ENCODE measurements at places on chromosomes 6 and 20.

DNA sequence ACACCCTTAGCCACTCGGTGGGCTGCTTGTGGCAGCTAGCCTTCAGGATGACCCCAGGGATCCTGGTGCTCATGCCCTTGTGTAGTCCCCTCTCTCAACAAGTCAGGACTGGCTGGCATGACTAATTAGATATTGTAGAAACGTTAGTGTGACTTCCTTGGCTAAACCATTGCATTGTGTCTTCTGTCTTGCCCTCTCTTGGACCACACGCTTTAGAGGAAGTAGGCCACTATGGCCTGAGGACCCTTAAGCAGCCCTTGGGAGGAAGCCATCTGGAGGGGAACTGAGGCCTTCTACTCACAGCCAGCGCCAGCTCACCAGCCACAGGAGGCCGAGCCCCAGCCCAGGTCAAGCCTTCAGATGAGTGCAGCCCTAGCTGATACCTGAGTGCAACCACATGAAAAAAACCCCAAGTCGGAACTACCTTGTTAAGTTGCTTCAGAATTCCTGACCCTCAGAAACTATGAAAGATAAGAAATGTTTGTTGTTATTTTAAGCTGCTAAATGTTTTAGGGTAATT is 10.1 kb downstream of the ANGPT4 start:
- DNase-seq, result no peak

DNA sequence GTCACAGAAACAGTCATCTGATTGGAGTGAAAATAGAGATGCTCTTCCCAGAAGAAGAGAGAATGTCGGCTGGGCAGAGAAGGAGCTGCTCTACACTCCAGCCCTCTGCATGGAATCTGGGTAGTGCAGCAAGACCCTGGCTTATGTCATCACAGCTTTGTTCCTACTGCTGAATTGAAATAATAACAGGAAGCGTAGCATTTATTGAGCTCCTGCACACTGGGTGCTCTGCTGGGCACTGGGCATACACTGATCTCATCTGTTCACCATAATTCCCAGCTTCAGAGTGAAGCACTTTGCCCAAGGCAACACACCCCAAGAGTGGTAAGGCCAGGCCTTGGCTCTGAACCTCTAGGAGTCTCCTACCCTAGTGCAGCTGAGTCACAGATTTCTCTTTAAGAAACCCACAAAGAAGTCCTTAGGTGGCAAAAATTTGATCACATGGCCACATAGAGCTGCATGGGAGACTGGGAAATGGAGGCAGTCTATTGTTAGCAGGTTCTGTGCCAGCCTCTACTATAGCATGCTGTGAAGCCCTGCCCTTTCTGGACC is 3.9 kb upstream of the SDCBP2 start:
- no peak for DNase-seq

- no peak for DNase-seq
These were observed 5.0 kb downstream of the SLC29A1 start for GRCh38 chr6:44228433-44228832.

DNA sequence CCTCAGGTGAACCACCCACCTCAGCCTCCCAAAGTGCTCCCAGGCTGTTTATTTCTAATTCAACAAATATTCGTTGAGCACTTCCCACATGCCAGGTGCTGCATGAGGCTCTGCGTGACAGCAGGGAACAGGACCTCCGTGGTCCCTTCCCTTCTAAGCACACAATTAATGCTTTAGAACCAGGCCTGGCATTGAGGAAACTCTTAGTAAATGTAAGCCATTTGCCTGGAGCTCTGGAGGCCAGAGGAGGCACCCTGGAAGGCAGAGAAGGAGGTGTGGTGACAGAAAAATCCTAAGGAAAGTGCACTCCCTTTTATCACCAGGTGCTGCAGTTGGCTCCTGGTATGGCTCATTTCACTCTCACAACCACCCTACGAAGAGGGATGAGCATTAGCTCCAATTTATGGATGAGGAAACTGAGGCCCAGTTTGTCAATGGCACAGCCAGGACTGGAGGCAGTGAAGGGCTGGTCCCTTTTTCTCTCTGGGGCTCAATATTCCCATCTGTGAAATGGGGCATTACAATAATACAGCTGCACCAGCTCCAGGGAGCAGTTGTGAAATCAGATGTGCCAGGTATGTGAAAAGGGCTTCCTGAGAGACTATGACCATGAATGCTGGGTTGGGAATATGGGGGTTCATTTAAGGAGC is 8.1 kb upstream of the ID1 start:
- DNase-seq, result peak; percentile 75

GRCh38 chr6:145139140-145139850 is 596.0 kb downstream of the EPM2A start:
- peak; percentile 53 for DNase-seq

DNA sequence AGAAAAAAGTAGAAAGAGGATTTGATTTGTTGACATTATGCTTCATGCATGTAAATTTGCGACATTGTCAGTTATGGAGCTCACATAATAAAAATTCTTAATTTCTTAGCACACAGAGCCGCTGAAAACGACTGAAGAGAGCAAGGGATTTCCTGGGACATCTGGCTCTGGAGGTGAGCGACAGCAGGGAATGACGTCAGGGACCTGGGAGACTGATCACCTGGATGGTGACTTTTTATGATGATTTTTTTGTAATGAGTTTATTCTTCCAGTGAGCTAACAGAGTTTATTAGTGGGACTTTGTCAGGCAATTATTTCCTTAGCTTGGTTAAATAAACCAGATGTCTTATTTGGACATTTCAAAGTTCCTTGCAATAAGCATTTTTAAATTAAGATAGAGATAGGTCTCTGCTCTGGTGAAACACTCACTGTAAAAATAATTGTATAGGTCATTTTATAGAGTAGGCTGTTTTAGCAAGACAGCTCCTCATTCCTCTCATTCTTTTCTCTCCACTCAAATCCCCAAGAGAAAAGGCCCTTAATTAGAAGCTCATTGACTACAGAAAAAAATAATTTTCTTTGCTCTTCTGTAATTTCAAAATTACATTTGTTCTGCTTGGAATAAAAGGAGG is 19.4 kb downstream of the TMEM200A start:
- peak; percentile 67 for DNase-seq

GRCh38 chr6:105431226-105431625 is 28.3 kb upstream of the PREP start:
- DNase-seq, result peak; percentile 67

- no peak for DNase-seq
These were observed 176.6 kb downstream of the ZDHHC14 start for GRCh38 chr6:157557559-157557958.

GRCh38 chr6:166664135-166664534 is 37.1 kb upstream of the RPS6KA2 start:
- peak; percentile 33 for DNase-seq
